ENCODE measurements at places on chromosomes 1 and 21.

DNA sequence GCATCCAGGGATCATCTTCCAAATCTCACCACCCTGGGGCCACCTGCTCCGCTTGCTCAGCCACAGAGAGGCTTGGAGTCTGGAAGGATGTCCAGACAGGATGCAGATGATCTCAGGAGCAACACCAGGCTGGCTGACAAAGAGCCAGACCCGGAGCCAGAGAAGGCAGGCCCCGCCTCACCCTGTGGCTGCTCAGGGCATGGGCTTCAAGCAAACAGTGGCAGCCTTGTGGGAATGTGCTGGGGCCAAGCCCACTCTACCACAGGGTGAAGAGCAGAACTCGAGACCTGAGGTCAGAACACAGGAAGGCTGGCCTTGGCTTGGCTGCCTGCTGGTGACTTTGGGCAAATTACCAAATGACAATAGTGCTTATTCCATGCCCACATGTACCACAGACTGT is 45.5 kb downstream of the MRPL37 start:
- no peak for DNase-seq

DNA sequence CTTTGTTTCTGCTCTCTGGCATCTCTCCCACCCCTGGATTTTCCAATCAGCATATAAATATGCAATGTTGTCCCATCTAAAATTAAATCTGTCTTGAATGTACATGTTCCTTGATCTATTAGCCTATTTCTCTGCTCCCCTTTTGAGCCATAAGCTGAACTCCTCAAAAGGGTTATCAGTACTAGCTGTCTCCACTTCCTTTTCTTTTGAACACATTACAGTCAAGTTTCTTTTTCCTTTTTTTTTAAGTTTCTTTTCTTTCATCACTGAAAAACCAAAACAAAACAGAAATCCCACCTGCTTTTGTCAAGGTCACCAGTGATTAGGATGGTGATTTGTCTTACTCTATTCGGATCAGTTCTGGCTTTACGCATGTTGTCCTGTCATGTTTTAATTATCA is 29.3 kb downstream of the XCL2 start:
- DNase-seq: no peak

DNA sequence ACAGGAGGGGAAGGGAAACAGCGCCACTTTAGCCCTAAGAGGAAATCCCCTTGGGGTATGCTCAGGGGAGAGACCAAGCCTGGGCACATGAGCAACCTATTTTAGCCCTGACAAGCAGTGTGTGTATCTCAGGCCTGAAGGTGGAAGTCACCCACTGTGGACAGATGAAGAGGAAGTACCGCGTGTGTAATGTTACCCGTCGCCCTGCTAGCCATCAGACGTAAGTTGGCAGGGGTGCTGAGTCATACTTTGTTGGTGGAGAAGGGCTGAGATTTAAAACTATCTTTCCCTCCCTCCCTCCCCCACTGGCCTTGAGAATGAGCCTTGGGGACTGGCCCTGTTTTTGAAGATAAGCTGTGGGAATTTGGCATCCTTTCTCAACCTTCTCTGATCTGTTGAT is 11.2 kb downstream of the AGO1 start:
- no peak for DNase-seq

DNA sequence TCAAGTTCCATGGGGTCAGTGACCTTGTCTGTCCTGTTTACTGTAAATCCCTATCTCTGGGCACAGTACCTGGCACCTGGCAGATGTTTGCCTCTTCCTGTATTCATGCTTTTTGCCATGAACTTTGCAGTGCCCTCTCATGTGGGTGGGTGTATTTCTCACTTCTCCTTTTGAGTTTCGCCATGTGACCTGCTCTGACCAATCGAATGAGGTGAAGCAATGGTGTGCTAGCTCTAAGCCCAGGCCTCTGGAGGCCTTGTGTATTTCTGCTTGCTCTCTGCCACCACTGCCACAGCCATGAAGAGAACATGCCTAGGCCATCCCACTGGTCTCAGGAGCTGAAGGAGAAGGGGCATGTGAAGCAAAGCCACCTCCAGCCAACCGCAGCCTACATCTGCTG is 185.5 kb upstream of the ZC3H12A start:
- no peak for DNase-seq

GRCh38 chr1:34975338-34975737 is 9.8 kb downstream of the TMEM35B start:
- DNase-seq: no peak

DNA sequence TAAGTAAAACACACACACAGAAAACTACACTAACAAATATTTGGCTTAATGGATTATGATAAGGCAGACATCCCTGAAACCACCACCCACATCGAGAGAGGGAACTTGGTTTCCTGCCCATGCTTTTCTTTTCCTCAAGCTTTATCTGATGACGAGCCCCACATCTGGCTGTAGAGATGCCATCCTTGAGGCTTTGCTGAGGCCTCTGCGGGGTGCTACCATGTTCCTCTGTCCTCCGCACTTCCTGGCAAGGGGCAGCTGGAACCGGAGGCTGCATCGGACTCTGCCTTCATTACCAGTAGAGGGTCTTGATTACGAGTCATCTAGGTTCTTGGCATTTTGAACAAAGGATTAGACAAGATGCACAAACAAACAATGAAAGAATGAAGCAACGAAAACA is 21.7 kb upstream of the C1orf174 start:
- no peak for DNase-seq

DNA sequence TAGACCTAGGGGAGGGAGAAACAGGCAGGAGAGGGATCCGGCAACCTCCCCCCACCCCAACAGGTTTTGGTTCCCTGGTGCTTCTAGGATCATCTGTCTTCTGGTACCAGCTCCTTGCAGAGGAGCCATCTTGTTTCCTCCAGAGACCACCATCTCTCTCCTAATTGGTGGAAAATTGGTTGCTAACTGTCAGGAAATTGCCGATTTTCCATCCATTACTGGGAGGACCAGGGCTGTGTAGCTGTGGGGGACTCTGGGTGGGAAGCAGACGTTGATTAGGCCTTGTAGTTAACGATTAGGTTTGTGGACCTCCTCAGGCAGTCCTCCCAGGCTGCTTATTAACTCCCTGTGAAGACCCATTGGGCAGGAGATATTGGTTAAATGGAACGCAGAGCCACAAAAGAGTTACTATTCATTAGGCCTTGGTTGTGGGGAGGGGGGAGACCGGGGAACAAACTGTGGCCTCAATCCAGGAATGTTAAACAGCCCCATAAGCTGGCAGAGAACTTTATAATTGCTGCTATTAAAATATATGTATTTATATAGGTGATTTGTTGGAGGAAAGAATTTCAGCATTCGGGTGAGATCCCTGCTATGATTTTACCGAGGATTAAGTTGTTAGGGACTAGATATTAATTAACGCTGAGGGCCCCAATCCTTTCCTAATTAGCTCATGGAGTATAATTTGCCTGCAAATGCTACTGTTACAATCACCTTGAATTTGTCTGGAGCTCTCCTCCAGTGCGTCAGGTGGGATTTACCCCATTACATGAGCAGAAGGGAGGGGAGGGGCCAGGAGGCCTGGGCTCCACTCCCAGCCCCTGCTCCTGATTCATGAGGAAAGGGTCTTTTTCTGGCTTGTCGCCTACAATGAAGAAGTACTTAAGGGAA is 61.2 kb upstream of the TRABD2B start:
- DNase-seq: no peak

DNA sequence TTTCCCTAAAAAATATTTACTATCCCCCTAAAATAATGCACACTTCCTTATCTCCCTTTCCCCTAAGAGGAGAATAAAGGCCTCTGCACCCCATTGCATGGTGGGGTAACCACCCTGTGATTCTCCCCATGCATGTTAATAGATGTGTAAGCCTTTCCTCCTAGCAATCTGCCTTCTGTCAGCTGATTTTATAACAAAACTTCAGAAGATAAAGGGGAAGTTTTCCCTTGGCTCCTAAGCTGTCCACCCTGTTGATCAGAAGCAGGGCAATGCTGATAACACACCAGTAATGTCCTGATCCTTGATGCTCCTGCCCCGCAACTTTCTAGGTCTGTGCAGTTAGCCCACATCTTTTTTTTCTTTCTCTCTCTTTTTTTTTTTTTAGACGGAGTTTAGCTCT is 11.4 kb upstream of the RNF187 start:
- DNase-seq: no peak

- no peak for DNase-seq
Observed at GRCh38 chr21:19692231-19692630, 1288.6 kb upstream of the TMPRSS15 start.

Data from caudate nucleus (tissue), 63 donors.